ENCODE measurements at places on chromosomes 3 and 15.

- DNase-seq: peak; percentile 33
These were observed 1.4 kb upstream of the IL17RC start for GRCh38 chr3:9915254-9916141.

- no peak for DNase-seq
These were observed 106.2 kb upstream of the PLAAT1 start for GRCh38 chr3:193134856-193135255.

DNA sequence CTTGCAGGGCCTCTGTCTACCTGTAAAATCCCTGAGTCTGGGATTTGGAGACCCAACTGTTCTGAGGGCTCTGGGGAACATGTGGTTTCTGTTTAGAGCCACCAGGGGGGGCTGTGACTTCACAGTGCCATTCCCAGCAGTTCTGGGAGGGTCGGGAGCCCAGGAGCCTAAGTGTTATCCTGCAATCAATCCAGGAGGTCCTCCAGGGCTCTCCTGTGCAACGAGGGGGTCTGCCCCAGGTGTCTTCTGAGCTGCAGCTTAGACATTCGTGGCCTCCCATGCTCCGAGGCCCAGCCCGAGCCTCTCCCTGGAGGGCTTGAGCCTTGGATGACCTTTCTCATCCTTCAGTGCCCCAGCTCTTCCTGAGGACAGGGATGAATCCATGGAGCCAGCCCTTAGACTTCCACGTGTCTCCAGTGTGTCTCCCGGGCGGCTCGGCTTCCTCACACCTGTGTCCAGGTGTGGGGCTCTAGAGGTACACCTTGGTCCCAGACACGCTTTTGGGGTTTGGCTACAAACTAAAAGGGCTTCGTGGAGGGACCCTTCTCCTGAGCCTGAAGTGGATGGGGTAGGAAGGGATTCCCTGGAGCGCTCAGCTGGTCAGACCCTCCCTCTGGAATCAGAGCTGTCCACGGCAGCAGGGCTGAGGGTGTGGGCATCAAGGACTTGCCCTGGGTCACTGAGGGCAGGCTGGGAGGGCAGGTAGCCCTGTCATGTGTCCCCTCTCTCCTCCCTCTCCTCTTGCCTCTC lies 20.3 kb upstream of the ABTB1 start:
- peak; percentile 48 for DNase-seq

- no peak for DNase-seq
These were observed 98.6 kb upstream of the LPP start for GRCh38 chr3:188055388-188055787.

GRCh38 chr15:76201536-76202255 lies 109.6 kb downstream of the ETFA start:
- no peak for DNase-seq

- no peak for DNase-seq
These were observed 197.4 kb downstream of the ISL2 start for GRCh38 chr15:76533995-76534394.

DNA sequence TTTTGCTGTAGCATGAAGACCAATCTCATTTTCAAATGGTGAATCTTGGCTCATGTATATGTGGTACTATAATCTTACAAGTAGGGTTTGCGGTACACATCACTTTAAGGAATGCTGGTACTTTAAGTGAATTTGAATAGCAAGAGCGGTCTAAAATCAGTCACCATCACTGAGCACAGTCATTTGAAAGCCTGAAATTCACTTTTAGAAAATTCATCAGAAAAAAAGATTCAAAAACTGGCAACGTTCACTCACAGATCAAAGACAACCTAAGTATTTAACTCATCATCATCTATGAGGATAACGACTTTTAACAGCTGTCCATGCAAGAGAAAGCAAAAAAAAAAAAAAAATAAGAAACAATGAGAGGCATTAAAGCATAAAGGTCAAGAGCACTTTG lies 111.6 kb downstream of the FHIT start:
- no peak for DNase-seq

GRCh38 chr15:97425596-97425995 lies 534.9 kb upstream of the ARRDC4 start:
- no peak for DNase-seq

DNA sequence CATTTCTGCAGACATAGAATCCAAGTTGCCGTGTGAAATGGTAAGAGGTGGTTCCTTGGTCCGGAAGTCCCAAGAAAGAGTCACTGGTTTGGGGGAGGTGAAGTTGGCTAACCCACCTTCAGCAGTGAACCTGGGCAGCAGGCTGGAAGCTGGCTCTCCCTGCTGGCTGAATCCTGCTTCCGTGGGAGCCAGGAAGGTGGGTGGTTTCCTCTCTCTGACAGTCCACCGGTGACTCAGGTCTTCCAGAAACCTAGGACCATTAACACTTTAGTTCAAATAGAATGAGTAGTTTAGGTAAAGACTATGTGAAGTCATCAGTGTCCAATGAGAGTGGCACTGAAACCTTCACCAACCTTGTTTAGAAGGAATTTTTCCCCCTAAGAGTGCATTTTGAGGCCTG lies 87.4 kb upstream of the CACNA2D3 start:
- DNase-seq: no peak

DNA sequence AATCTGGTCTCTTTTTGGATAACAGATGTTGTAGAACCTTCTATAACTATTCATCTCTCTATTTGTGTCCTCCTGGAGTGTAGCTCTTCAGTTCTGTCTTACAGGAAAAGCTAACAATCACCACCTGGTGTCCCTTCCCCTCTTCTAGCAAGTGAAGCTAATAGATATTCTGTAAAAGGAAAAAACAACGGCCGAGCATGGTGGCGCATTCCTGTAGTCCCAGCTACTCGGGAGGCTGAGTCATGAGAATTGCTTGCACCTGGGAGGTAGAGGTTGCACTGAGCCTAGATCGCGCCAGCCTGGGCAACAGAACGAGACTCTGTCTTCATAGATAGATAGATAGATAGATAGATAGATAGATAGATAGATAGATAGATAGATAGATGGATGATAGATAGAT lies 779.4 kb downstream of the TUSC7 start:
- no peak for DNase-seq

DNA sequence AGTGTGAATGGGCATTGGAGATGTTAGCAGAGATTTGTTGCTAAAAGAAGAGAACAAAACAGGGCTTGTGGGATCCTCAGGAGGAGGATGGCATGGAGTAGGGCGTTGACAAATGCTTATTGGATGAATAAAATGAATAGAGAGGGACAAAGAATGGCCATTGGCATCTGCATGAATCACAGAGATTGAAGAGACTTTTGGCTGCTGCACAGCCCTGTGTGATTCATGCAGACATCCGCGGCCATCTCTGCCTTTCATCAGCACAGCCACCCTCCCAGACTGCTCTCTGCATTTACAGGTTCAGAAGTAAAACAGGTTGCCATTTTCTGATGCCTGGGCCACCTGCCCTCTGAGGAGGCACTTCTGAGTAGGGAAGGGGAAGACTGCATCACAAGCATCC lies 397.9 kb downstream of the EPHB1 start:
- DNase-seq: no peak

DNA sequence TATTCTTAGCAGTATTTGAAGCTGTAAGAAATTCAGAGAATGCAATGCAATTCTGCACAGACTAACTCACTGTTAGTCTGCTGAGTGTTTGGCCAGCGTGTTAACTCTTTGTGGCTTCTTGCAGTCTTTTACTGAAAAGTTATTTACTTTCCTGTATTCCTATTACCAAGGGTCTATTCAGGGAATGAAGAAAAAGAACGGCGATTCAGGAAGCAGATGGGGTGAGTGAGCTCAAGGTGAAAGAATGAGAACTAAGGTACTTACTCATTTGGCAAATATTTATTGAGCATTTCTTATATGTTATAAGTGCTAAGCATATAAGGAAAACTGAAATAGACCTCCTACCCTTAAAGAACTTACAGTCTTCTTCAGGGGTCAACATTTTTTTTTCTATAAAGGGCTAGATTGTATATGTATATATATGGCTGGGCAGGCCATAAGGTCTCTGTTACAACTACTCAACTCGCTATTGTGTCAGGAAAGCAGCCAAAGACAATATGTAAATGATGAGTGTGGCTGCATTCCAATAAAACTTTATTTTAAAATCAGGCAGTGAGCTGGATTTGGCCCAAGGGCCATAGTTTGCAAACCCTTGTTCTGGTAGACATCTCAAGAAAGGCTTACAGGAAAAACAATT lies 271.9 kb upstream of the GADL1 start:
- DNase-seq: no peak

GRCh38 chr3:76369170-76369569 lies 583.8 kb upstream of the ZNF717 start:
- no peak for DNase-seq

- no peak for DNase-seq
These were observed 7.6 kb downstream of the MAN2C1 start for GRCh38 chr15:75360856-75361255.

DNA sequence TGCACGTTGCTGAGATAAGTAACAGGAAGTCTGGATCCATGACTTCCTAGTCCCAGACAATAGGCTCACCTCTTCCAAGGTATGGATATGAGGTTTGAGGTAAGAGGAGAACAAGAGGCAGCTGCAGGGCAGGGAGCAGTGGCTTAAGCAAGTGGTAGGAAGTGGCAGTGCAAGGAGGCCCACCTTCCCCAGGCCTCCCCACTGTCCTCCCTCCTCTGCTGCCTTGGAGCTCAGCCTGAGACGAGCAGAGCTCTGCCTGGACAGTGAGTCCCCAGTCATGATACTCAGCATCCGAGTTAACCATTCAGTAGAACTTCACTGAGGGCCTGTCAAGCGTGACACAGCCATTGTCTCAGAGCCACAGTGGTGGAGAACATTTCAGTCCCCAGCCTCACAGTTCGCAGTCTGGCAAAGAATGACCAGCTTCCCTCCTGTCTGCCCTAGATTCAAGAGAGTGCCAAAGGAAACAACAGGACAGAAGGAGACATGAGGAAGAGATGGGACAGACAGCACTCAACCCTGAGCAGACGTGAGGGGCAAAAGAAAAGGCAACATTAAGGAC lies 41.4 kb upstream of the BOC start:
- no peak for DNase-seq

- DNase-seq: no peak
These were observed 232.4 kb downstream of the FHIT start for GRCh38 chr3:61018807-61019206.

DNA sequence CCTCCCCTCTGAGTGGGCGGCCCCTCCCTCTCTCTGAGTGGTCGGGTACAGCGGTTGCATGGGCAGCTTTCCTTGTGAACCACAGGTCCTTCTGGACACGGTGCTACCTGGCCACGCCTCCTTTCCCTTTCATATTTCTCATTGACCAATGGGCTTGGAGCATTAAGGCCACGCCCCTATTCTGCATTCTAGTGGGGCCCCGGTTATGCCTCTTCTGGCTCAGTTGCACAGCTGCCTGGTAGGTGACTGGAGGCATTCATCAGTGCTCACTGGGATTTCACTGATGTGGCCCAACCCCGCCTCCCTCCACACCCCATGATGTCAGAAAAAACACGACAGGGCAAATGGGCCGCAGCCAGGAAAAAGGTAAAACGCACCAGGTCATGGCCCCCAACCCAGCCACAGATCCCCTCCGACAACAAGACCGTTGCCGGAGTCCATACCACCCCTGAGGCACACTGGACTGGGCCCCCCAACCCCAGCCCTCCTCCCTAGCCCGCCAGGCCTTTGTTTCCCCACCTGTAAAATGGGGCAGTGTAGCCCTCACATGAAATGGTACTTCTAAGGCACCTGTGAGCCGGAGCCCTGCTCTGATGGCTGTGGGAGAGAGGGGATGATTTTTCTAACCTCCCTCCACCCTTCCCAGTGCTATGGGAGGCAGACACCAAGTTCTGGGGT lies 26.3 kb downstream of the NGRN start:
- DNase-seq: peak; percentile 32

GRCh38 chr3:134092208-134092701 lies 62.5 kb upstream of the SLCO2A1 start:
- DNase-seq: no peak

GRCh38 chr15:75713338-75713895 lies 769 bp upstream of the CSPG4 start:
- no peak for DNase-seq

DNA sequence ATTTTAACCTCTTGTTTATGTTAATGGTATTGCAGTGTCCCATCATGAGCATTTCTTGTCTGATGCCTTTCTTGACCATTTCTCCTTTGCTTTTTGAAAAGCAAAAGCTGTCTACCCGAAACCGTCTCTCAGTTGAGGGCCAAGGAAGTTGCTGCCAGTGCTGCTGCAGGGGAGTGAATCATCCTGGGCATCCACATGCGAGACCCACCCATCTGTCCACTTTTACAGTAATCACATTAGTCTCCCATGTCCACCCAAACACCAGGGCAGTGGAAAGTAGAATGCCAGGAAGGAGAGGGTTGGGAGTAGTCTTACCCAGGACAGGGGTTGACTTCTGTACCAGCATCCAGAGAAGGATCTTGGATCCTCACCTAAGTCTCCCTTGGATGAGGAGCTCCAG lies 48.6 kb upstream of the TEX264 start:
- no peak for DNase-seq

DNA sequence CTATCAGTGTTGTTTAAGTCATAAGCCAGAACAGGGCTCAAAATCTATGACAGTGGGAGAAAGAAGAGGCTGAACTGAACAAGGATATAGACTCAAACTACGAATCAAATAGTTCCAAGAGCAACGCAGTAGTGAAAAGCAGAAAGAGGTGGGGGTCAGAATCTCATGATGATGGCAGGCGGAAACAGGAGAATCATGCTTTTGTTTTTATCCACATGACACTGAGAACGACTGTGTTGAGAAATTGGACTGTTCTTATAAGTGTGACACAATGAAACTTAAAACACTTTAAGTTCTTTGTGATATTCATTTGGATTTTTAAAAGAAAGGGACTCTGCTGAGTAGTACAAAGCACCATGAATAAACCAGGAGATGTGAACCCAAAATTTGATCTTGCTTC lies 309.4 kb downstream of the ULK4 start:
- no peak for DNase-seq

DNA sequence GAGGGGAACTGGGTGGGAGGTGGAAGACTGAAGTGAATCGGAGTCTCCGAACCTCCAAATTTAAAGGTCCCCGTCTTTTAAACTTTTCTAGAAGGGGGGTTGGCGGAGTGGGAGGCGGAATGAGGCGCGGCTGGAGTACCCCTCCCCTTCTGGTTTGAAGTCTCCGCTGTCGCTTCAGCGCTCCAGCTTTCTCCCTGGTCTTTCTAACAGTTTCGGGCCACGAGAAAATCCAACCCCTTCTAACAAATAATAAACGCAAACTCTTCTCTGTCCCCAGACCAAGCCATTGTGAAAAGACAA lies 2.5 kb upstream of the MECOM start:
- DNase-seq: no peak

- DNase-seq: peak; percentile 75
These were observed 5.6 kb downstream of the TERC start for GRCh38 chr3:169759256-169759655.

GRCh38 chr3:157501863-157502262 lies 1.4 kb downstream of the VEPH1 start:
- DNase-seq: no peak

GRCh38 chr3:108125550-108126071 lies 34.8 kb upstream of the CD47 start:
- DNase-seq: peak; percentile 71

GRCh38 chr3:43211681-43212080 lies 74.7 kb upstream of the SNRK start:
- DNase-seq: no peak

DNA sequence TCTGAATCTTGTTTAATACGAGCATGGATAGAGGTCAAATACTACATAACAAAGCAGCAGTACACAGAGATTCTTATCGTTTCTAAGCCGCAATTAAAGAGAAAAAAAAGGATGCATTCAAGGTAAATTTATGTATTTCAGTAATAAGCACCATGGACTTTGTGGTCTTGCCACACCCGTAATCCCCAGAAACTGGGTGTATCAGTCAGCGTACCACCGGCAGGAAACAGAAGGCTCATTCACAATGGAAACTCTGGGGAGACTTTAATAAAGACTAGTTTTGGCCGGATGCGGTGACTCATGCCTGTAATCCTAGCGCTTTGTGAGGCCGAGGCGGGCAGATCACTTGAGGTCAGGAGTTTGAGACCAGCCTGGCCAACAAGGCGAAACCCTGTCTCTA lies 81.9 kb upstream of the ZNF280D start:
- peak; percentile 43 for DNase-seq
